ENCODE measurements at places on chromosomes 2 and 18. TPM values are rescaled to one million over a fixed set of nuclear protein-coding genes. Genes with fewer than 3 reads are reported as not detected.

The CACNB4 gene
- 0.12 TPM for polyA plus RNA-seq

The MYO7B gene
- 0.07 TPM for polyA plus RNA-seq

The IL1A gene
- polyA plus RNA-seq = 0.11 TPM

The FBXO36 gene
- polyA plus RNA-seq = 2.8 TPM

The SERPINB4 gene
- polyA plus RNA-seq = 0.06 TPM

The FAM117B gene
- polyA plus RNA-seq = 0.29 TPM

The IL1F10 gene
- polyA plus RNA-seq = not detected

The BZW1 gene
- 233 TPM for polyA plus RNA-seq

The TMEM18 gene
- polyA plus RNA-seq = 17.9 TPM

The RNF125 gene
- 0.12 TPM for polyA plus RNA-seq

The LIMS4 gene
- 8.7 TPM for polyA plus RNA-seq

The UGT1A8 gene
- polyA plus RNA-seq = not detected

- DNase-seq = no peak
Measured at GRCh38 chr2:134466141-134466540, 212.3 kb downstream of the MGAT5 start.

- no peak for DNase-seq
Measured at GRCh38 chr2:122486086-122486485, 730.6 kb downstream of the TSN start.

- no peak for DNase-seq
Measured at GRCh38 chr2:189425676-189426075, 15.6 kb upstream of the WDR75 start.

DNA sequence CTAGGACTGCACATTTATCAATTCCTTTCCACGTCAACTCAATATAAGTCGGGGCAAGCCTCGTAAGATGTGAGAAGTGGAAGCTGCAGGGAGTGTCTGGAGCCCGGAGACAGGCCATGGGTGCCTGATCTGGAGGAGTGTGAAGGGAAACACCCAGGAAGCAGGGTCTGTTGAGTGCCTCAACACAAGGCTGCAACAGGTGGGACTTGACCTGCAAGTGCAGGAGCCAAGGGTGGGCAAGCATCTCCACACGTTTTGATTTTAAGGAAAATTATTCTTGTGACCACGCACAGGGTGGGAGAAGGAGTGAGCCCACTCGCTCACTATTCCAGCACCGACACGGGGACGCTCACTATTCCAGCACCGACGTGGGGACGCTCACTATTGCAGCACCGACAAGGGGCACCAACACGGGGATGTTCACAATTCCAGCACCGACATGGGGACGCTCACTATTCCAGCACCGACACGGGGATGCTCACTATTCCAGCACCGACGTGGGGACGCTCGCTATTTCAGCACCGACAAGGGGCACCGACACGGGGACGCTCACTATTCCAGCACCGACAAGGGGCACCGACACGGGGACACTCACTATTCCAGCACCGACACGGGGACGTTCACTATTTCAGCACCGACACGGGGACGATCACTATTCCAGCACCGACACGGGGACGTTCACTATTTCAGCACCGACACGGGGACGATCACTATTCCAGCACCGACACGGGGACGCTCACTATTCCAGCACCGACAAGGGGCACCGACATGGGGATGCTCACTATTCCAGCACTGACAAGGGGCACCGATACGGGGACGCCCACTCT, 197.3 kb downstream of the EIPR1 start:
- DNase-seq = no peak

DNA sequence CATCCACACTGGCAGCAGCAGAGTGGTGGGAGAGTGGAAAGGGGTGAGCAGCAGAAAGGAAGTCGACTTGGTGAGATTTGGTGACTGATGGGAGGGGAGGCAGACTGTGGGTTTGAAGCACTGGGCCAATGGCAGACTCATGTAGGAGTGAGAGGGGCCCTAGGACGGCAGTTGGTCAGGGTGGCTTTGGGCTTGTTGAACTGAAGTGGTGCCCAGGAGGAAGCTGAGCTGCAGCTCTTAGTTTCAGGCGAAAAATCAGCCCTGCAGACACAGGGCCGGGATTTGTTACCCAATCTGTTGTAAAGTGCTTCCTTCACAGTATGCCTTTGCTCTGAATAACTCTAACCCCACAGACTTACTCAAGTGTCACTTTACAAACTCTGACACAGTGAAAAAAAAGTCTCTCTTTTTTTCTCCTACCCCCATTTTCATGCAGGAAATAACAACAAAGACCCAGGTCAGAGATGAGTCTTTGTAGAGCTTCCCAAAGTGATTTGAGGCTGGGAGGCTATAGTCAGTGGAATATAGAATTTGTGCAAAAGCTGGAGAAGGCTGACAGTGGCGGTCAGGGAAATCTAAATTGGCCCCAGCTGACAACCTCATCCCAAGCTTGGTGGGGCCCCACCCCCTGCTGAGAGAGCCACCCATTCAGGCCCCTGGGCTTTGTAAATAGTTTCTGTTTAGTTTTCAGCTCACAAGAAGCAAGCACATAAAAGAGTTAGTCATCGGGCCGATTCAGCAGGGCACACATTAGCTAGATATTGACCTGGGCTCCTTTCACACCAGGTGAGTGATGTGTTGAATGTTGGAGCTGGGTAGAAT, 226.9 kb downstream of the VAPA start:
- DNase-seq = no peak

GRCh38 chr2:176135035-176135440, 5.5 kb downstream of the HOXD8 start:
- no peak for DNase-seq

DNA sequence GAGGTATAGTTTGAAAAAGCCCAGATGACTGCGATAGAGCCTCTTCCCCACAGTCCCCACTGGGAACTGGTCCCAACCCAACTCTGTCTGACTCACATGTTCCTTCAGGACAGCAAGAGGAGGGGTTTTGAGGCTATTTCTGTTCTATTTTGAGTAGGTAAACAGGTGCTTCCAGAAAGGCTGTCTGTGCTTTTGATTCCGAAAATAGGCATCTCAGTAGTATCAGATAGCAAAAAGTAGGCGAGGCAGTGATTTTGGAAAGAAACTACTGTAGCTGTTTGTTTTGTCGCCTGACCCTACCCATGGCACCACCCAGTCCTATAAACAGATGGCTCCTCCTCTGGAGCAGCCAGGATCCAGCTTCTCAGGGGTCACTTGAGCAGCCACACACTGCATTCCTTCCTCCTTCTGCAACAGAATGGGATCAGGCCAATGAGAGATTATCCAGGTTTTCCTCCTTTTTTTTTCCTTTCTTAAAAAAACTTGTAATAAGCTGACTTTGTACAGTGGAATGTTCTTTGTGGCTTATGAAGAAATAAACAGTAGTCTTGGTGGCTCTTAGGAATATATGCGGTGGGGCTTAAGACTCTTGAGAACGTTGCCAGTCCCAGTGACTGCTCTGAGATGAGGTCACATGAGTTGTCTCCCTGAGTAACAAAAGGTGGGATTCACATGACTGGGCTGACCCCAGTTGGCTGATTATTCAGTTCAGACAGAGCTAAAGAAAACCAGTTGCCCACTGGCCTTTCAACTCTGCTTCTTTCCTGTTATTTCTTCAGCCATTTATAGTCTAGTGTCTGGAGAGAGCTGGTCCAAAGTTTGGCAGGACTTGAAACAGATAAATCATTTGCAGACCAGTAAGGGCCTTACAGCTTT, 98.6 kb downstream of the KCNS3 start:
- peak; percentile 98 for DNase-seq

DNA sequence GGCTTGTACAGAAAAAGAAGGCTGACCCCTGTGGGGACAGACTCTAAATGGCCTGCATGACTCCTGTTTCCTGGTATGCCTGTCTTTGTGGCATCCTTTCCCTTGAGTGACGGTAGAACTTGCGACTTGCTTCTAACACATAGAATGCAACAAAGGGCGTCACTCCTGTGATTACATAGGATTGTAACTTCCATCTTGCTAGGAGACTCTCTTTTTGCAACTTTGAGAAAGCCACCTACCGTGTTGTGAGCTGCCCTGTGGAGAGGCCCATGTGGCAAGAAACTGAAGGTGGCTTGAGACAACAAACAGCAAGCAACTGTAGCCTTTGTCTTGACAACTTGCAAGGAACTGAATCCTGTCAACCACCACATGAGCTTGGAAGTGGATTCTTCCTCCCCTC, 46.5 kb downstream of the THNSL2 start:
- no peak for DNase-seq

DNA sequence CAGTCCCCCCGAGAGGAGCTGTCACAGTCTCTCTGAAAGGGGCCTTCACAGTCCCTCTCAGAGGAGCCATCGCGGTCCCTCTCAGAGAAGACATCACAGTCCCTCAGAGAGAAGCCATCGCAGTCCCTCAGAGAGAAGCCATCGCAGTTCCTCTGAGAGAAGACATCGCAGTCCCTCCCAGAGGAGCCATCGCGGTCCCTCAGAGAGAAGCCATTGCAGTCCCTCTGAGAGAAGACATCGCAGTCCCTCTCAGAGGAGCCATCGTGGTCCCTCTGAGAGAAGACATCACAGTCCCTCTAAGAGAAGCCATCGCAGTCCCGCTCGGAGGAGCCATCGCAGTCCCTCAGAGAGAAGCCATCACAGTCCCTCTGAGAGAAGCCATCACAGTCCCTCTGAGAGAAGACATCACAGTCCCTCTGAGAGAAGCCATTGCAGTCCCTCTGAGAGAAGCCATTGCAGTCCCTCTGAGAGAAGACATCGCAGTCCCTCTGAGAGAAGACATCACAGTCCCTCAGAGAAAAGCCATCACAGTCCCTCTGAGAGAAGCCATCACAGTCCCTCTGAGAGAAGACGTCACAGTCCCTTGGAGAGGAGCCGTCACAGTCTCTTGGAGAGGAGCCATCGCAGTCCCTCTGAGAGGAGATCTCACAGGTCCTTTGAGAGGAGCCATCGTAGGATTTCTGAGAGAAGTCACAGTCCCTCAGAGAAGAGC, 1.3 kb upstream of the ZNF512 start:
- DNase-seq = no peak

DNA sequence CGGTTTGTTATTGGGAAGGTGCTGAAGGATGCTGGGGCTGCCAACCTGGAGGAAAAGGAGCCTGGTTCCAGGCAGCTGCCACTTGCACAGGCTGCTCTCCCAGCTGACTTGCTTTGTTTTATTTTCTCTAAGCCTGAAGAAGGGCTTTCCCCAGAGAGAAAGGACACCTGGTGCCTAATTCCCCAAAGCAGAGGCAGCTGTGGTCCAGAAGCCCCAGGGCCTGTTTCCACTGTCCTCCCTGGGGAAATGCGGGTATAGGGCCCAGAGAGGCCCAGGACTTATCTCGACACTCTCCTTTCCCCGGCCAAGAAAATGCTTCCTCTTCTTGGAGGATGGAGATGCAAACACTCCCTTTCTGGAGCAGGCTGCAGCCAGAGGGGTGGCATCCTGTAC, 30.1 kb downstream of the INO80C start:
- no peak for DNase-seq

GRCh38 chr2:70986499-70987189, 8.0 kb downstream of the TEX261 start:
- DNase-seq = no peak

DNA sequence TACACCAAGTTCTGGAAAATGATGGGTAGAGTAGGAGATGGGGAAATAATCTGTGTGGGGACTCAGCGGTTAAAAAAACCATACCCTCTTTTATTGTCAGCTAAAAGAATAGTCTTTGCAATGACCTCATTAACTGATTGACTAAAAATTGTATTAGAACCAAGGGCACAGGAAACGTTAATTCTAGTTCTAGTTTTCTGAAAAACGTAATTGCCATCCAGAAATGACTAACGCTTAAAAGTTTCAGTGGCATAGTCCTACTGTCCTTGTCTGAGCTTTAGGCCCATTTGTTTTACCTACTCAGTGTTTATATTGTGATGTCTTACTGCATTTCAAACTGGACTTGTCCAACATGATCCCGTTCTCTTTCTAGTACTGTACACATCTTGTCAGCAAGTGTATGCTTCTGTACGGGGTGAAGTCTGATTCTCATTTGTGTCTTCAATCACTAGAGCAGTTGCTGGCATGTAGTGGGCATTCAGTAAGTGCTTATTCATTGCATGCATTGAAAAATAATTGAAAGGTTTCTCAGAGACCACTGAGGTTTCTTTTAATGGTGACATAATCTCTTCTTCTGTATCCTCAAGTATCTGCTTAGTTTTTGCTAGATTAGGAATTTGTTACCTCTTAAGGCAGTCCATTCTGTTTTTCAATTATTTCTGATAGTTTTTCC, 81.5 kb downstream of the ZNF407 start:
- DNase-seq = no peak

- DNase-seq = peak; percentile 71
Measured at GRCh38 chr2:58484221-58484620, 243.1 kb upstream of the FANCL start.

- no peak for DNase-seq
Measured at GRCh38 chr2:778731-779350, 101.6 kb upstream of the TMEM18 start.

DNA sequence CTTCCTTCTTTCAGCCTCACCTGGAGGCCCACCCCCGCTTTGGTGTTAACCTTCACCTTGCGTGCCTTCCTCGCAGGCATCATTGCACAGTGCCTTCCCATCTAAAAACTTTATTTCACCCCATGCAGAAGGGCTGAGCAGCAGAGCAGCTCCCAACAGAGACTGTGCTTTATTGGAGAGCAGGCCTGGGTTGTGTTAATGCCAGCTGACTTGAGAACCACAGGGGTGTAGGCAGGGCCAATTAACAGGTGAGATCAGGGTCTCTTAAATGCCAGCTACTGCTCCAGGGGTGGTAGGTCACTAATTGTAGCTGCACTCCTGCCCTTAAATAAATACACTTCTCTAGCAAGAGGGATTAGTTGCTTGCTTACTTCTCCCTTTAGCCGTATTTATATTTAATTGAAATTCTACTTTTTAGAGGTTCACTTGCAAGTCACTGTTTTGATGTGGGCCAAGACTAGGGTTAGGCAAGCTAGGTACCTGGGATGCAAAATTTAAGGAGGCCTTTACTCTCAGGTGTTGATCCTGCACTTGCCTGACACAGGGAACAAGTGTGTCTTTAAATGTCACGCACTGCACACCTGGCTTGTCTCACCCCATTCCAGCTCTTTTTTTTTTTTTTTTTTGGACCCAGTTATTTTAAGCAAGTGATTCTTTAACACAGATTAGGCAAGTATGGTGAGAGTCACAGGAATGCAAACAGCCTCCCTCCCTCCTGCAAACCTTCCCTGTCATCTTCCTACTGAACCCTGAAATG, 54.5 kb downstream of the LYPD1 start:
- no peak for DNase-seq

GRCh38 chr2:240129731-240130392, 6.2 kb downstream of the COPS9 start:
- DNase-seq = no peak

DNA sequence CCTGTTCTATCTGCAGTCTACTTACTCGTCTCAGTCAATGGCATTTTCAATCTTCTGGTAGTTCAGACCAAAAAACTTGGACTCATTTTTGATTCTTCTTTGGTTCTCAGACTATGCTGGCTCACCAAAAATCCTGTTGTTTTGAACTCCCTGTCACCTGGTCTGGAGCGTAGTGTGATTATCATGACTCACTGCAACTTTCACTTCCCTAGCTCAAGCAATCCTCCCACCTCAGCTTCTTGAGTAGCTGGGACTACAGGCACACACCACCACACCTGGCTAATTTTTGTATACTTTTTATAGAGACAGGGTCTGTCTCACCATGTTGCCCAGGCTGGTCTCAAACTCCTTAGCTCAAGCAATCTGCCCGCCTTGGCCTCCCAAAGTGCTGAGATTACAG, 163.3 kb upstream of the CDH7 start:
- no peak for DNase-seq

GRCh38 chr2:214514704-214515103, 103.8 kb downstream of the VWC2L start:
- DNase-seq = no peak

- peak; percentile 39 for DNase-seq
Measured at GRCh38 chr2:9199716-9200632, 6.6 kb upstream of the ASAP2 start.

- no peak for DNase-seq
Measured at GRCh38 chr2:196809260-196809659, at the start of gene C2orf66. TSS of gene C2orf66 (minus strand) at chr2:196809355. CDS start at chr2:196809336, 19 bp downstream.

- no peak for DNase-seq
Measured at GRCh38 chr2:20551260-20551944, 99.5 kb downstream of the HS1BP3 start.
